NCI-H1694 treated with DMSO at 0.1 percent for 48 hours (cell line): ENCODE measurements at places on chromosomes 5 and 9.

- DNase-seq: no peak
These were observed 31.9 kb downstream of the GNA14 start for GRCh38 chr9:77616191-77616590.

GRCh38 chr5:72224946-72225463 lies 95.0 kb downstream of the MRPS27 start:
- no peak for DNase-seq

DNA sequence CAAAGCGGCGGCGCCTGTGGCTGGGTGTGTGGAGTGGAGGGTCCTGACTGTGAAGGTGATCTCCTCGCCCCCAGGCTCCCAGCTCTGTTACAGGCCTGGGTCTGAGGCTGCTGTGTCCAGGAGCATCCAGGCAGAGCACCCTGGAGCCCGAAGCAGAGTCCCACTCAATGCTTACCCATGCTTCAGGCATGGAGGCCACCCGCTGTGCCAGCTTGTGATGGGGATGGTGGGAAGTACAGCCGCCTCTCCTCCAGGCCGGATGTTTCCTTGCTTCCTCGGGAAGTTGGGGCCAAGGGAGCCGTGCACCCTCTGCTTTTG lies 255.9 kb upstream of the IRX1 start:
- DNase-seq: no peak

DNA sequence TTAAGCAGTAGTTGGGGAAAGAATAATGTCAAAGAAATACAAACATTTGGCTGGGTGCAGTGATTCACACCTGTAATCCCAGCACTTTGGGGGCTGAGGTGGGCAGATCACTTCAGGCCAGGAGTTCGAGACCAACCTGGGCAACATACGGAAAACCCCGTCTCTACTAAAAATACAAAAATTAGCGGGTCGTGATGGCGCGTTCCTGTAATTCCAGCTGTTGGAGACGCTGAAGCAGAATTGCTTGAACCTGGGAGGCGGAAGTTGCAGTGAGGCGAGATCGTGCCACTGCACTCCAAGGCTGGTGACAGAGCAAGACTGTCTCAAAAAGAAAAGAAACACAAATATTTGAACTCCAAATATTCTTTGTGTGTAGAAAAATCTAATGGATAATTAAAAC lies 4.7 kb downstream of the MATR3 start:
- DNase-seq: no peak

DNA sequence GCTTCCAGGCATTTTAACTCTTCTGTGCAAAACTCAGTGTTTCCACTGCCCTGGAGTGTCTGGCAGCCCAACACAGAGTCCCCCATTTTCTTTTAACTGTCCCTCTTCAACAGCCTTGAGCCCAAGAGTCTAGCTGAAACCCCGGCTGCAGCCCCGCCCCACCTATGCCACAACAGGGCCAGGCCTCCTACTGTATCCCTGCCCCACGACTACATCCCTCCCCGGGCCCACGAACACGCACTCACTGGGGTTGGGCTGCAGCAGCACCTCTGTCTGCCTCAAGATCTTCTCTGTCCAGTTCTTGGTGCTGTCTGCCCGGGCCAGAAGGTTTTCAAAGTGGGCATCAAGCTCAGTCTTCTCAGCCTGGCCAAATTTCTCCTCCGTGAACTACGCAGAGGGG lies 6.1 kb downstream of the SH3GLB2 start:
- no peak for DNase-seq

GRCh38 chr9:23938908-23939307 lies 112.9 kb upstream of the ELAVL2 start:
- DNase-seq: peak; percentile 21

DNA sequence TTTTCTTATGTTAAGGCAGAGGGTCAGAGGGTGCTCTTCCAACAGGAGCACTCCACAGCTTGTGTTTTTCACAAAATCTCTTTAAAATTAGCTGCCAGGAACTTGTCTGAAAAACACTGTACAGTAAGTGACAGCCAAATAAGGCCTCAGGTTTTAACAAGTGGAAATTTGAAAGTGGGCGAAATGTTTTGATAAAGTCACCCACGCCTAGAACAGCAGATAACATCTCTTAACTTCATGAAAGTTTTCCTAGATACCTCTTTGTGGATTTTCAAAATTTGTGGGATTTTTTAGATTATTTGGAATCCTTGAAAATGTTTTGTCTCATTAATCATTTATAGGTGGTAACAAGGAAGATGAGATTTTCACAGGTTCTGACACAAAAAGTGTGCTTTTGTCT lies 121.3 kb downstream of the PDE4D start:
- no peak for DNase-seq

GRCh38 chr9:113350937-113351336 lies 1.6 kb downstream of the BSPRY start:
- DNase-seq: no peak

GRCh38 chr5:169146158-169146557 lies 154.8 kb downstream of the SLIT3 start:
- no peak for DNase-seq

DNA sequence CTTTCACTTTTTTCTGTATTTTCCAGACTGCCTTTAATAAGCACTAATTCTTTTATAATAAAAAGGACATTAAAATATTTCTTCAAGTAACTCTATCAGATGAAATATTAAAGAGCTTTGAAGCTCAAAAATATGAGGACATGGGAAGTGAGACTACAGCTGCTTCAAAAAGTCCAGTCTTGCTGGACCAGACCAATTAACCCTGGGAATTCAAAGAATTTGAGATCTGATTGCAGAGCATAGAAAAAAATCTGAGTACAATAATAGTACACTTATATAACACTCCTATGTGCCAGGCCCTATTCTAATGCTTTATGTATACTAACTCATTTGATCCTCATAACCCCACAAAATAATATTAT lies 9.8 kb downstream of the TMEM245 start:
- no peak for DNase-seq

DNA sequence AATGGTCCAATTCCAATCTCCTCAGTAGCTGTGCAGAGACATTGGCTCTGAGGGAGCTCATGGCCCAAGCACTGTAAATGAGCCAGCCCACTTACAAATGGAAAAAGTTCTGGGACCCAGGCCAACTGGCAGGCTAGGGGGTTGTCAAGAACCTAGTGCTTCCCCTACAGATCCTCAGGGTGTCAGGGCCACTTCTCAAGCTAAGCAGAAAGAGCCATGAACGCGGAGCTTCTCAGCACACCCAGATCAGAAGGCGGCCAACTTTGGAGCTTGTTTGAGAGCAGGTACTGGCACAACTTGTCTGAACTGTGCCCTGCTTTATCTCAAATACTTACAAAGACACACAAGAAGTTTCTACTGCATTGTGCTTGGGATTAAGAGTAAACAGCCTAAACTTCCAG lies 17.5 kb downstream of the TLE1 start:
- no peak for DNase-seq

- no peak for DNase-seq
These were observed 3.2 kb upstream of the BTNL9 start for GRCh38 chr5:181036816-181037364.

DNA sequence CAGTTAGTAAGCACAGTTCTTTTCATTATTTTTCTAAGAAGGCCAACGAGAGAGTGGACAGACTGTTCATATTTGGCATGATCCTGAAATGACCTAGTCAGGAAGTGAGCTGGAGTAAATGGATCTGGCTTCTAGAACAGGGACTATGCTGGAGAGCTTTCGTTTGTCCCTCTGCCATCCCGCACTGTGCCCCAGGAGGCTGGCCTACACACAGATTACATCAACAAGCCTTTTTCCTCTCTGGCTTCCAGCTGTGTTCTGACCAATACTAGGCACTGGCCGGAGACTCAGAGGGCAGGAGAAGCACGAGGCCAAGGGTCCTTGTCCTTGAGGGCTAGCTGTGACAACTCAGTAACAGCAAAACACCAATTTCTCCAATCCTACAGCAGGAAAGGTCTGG lies 127.8 kb downstream of the MED27 start:
- no peak for DNase-seq

GRCh38 chr9:114914139-114914538 lies 16.3 kb downstream of the TNFSF8 start:
- no peak for DNase-seq

DNA sequence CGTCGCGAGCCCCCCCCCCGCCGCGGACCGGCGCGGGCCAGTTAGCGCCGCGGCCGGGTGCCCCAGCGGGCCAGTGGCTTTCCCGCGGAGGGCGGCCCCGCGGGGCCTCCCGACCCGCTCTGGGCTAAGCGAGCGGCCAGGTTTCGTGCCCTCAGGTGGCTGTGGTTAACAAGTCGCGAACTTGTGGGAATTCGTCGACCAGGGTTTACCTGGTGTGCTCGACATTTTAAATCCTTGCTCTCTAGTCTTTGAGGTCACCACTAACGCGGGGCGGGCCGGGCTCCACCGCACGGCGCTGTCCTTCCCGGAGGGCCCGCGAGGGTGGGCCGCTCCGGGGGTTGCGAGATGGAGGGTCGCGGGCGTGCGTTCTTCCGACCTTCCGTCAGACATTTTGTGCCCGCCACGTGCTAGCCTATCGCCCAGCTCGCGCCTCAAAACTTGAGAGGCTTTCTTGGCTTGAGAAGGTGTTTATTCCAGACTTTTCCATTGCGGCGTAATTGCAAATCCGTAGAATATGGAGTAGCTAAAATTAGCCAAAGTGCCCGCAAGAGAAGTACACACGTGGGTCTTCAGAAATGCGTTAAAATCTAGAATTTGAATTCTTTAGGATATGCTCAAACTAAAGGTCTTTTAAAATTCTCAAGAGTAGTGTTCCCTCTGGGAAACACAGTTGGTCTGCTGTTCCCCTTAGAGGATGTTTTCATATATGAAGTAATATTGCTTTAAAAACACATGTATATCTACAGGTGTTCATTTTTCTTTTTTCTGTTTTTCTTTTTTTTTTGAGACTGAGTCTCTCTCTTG lies 2.1 kb downstream of the ANP32B start:
- no peak for DNase-seq

DNA sequence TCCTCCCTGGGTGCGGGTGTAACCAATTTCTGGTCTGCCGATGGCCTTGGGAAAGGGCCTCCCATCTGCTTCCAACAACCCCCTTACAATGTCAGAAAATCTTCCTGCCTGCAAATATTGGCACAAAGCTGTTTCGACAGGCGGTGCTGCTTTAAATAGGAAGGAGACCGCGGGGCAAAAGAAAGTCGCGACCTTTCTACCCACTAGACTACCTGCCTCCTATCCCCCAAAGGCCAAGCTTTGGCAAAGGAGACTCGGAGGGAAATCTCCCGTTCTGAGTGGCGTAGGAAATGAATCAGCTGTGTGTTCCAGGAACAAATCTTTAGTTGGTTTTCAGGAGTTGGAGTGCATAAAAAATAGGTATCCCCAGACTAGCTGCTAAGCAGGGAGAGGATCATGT lies 36.8 kb upstream of the NFIB start:
- DNase-seq: peak; percentile 47

DNA sequence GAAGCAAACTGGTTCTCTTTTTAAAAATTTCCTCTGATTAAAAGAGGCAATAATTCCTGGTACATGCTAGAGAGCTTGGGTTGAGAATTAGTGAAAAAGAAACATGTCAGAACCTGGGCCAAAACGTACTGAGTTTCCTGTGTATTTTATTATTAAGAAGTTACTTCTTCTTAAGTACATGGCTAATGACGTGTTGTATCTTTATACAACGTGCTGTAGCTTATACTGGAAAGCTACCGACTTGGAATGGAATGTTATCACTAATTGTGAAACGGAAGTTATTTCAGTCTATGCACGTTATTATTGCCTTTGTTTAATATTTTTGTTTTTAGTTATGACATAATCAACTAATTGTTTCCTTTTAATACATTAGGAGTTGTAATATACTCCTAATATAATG lies 43.1 kb downstream of the ZNF366 start:
- DNase-seq: no peak

DNA sequence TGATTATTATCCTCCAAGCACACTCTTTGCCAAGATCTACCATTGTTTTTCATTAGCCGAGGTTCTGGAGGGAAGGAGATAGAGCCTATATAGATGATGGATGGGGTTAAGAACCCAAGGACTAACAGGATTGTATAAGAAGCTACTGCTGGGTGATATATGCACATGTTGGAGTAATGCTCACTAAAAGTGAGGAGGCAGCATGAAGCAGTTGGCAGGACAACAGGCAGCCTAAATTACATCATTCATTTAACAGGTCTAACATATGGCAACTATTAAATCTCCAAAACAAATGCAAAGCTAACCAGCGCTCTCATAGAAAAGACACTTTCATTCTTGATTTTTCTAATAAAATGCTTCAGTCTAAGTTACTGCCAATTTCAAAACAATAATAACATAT lies 293.2 kb downstream of the EPB41L4A start:
- peak; percentile 93 for DNase-seq

DNA sequence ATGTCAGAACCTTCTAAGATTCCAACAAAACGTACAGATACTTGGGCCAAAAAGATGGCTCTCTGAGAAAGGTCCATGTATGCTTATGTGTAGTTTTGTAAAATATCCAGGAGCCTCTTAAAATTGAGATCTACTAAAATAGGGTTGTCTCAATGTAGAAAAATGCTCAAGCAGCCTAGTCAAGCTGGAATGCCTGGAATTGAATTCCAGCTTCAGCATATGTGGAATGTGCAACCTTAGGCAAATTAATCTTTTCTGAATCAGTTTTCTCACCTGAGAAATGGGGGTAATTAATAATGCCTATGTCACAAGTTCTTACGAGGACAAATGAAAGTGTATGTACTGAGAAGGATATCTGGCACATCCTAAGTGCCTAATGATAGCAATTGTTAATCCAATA lies 662.4 kb downstream of the DTWD2 start:
- DNase-seq: no peak

DNA sequence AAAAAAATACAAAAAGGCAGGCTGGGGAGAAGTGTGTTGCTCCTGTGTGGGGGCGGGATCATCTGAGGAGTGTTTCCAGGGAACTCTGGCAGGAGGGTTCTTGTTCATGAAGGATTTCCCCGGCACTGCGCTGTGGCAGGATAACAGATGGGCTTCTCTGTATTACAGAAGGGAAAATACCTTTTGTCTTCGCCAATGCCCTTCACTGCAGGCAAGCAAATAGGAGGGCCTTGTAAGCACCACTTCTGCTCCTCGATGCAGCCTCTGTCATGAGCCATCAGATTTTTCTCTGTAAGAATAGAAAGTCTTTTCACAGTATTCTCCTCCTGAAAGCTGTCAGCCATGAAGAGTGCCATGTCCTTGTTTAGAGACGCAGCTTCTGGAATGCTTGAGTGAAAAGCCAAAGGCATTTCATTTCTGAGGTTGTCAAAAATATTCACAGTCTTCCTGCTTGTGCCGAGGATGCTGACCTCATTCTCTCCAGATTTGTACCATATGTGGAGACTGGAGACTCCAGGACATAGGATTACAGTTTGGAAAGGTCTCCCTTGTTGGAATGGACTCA lies 294.0 kb downstream of the YTHDC2 start:
- DNase-seq: peak; percentile 5

- DNase-seq: no peak
These were observed 49.7 kb downstream of the ACTBL2 start for GRCh38 chr5:57432876-57433275.

DNA sequence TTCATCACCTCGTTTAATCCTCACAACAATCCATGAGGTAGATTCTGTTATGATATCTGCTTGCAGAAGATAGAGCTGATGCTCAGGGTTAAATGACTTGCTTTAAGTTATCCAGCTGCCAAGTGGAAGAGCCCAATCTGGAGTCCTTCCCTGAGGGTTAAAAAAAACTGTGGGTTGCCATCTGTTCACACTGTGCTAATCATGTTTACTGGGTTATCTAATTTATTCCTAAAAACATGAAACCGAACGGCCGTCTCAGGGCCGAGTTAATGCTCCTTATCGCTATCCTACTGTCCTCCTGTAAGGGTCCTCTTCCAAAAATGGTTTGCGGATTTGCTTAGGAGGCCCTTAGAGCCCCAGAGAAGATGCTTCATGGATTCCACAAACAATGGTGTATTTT lies 153.3 kb downstream of the YIPF5 start:
- DNase-seq: peak; percentile 83

- DNase-seq: no peak
These were observed 658.4 kb downstream of the EFNA5 start for GRCh38 chr5:107012371-107012770.

- peak; percentile 68 for DNase-seq
These were observed 12.0 kb downstream of the ADRA1B start for GRCh38 chr5:159928122-159928909.
